ENCODE measurements at places on chromosomes 2 and 18. TPM values are rescaled to one million over a fixed set of nuclear protein-coding genes. Genes with fewer than 3 reads are reported as not detected.

SDC1 gene
- 156 TPM for total RNA-seq

FER1L5 gene
- not detected for total RNA-seq

DNA sequence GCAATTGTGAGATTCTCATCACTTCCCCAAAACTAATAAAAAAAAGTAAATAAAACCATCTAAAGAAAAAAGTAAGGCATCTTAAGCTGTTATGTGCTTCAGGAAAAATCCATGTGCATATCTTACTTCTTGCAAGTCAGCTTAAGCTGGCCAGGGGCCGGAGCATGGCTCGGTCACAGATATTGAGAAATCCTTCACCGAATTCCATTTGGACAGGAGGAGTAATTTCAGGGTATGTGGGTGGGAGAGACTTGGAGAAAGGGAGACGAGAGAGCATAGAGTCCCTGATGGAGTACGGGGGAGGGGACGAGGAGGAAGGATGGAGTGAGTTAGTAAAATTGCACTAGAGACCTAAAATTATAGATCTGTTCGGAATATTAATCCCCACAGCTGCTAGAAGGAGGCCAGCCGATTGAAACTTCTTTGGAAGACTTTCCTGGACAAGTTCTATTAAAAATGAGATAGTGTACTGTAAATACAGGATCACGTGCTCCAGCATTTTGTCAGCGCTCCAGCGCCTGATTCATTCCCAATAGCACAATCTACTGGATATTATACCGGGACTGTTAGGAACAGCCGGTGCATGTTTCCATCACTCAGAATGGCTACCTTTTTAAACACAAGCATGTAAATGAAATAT lies 438.5 kb downstream of the ZNF516 start:
- no peak for DNase-seq
- H3K4me1 ChIP-seq = no peaks in the 10 kb centered on the region
- H3K36me3 ChIP-seq = no peaks in the 10 kb centered on the region
- no peak overlapping the region for H3K27ac ChIP-seq
- no peak overlapping the region for H3K4me3 ChIP-seq

GRCh38 chr2:97706708-97707345 lies 6.5 kb upstream of the ZAP70 start:
- no peaks in the 10 kb centered on the region for H3K27me3 ChIP-seq
- no peaks in the 10 kb centered on the region for H3K4me1 ChIP-seq
- no peak for DNase-seq
- H3K27ac ChIP-seq = no peak overlapping the region
- no peaks in the 10 kb centered on the region for H3K36me3 ChIP-seq

DNA sequence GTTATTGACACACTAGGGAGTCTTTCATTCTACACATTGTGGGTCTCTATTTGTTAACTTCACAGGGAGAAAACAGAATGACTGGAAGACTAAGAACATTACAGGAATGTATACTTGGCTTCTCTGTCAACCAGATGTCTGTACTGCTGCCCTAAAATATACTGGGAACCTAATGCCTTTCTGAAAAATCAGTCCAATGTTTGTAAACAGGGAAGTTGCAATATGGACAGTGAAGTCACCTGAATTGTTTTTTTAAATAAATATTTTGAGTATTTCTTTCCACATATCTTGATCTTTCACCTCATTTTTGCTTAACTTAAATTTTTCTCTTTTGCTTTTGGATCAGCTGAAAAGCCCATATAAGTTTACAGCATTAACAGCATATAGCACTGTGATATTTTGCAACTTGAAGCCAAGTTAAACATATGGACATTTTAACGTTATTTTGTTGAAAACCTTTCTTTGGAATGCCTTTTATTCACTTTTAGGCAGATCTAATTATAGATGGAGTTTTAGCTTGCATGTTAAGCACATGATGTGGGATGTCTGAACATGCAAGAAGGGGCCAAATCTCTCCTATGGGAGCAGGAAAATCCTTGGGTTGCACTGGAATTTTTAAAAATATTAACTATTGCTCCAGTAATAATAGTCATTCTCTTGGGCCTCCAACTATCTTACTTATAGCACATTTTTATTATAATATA lies 137.7 kb upstream of the TWIST2 start:
- DNase-seq = no peak
- H3K4me3 ChIP-seq = no peak overlapping the region
- no peaks in the 10 kb centered on the region for H3K36me3 ChIP-seq
- H3K4me1 ChIP-seq = no peaks in the 10 kb centered on the region
- no peaks in the 10 kb centered on the region for H3K27me3 ChIP-seq
- H3K27ac ChIP-seq = no peak overlapping the region

DNA sequence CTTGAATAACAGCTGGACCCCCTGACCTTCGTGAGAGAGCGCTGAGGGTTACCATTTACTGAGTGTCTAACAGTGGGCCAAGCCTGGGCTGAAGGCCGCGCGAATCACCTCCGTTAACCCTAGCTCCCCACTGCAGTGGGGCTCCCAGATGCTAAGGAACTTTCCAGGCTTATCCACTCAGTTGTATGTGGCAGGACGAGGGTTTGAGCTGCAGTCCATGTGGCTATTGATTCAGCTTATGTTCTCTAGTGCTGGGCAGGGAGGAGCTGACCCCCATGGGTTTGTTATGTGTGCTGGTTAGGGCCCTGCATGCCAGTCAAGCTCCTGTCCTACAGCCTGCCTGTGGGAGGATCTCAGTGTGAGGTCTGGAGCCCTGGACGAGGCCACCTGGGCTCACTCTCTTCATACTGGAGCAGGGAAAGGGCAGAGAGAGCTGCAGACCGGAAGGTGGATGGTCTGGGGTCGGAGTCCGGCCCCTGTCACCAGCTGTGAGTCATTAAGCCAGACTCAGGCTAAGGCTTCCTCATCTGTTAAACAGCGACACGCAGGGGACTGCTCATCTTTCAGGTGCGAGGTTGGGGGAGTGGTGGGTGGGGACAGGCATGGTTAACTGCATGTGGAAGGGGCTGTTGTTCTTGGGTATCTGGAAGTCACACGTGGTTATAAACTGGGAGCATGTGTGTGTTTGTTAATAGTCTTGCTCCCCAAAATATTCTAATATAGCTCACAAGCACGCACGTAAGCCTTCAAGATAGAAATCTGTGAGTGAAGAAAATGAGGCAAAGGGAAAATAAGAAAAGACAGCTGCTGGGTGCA lies 6.6 kb downstream of the PSD4 start:
- DNase-seq = no peak
- no peaks in the 10 kb centered on the region for H3K27me3 ChIP-seq
- H3K36me3 ChIP-seq = no peaks in the 10 kb centered on the region
- H3K4me1 ChIP-seq = no peaks in the 10 kb centered on the region
- H3K4me3 ChIP-seq = no peak overlapping the region

DNA sequence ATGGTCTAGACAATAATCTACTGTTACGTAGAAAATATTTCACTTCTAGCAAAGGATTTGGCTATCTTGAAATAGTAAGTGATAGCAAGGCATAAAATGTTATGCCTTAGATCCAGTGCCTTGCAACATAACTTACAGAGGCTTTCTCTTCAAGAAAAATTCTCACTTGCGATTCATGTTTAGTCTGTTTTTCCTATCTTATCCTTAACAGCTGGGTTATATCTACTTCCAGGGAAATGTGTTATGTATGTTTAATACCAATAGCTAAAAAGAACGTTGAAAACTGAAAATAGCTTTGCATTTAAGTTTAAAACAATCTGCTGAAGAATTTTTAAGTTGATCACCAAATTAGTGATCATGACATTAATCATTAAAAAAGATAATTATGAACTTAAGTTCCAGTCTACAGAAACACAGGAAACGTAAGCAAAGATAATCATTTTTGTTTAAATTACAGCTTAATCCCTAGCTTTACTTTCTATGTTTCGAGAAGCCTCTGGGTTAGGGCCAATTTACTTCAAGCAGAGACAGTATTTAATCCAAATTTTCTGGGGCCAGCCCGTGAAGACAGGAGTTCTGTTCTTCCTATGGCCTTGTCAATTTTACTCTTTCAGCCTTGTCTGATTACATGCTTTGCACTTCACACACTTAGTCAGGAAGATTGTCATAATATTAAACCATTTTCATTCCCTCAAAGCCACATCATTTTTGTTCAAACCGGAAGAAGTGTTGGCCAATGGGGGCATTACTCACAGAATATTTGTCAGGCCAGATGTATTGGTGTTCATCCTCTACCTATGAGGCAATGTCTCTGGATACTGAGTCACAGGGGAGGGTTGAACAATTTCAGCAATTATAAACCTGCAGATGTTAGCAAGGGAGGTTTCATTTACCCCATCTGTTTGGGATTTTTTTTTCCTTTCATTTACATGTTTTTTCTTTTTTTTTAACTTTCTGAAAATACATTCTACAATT lies 1132.9 kb upstream of the ZEB2 start:
- DNase-seq = no peak
- no peak overlapping the region for H3K4me3 ChIP-seq
- H3K4me1 ChIP-seq = no peaks in the 10 kb centered on the region
- no peaks in the 10 kb centered on the region for H3K27me3 ChIP-seq
- H3K27ac ChIP-seq = no peak overlapping the region
- no peaks in the 10 kb centered on the region for H3K36me3 ChIP-seq

DNA sequence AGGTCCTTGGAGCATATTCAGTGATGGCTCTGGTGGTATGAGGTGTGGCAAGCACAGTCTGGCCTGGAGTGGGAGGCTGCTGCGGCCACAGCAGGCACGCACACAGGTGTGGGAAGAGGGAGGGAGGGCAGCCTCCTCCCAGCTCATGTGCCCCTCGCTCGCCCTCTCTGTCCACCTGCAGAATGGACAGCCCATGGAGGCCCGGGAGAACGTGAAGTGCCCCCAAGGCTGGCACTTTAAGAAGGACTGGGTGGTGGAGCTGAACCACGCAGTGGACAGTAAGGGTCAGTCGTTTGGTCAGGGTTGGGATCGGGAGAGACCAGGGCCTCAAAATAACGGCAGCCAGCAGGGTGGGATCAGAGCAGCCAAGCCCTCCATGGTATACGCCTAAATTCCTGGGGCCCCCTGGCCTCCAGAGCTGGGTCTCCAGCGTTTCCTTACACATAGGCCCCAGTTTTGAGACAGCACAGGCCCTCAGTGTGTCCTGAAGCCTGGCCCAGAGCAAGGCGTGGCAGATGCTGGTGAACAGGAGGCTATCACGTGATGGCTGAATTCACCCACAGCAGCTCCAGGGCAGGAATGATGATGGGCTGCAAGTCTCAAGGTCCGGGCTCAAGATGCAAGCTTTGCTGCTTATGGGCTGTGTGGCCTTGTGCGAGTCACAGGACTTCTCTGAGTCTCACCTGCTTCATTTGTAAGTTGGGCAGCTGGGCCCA lies 47.9 kb downstream of the FER1L5 start:
- no peak overlapping the region for H3K4me3 ChIP-seq
- no peaks in the 10 kb centered on the region for H3K27me3 ChIP-seq
- no peaks in the 10 kb centered on the region for H3K36me3 ChIP-seq
- no peak for DNase-seq
- no peak overlapping the region for H3K27ac ChIP-seq
- H3K4me1 ChIP-seq = no peaks in the 10 kb centered on the region

C1QL2 gene
- total RNA-seq = not detected

IL36B gene
- total RNA-seq = not detected

DNA sequence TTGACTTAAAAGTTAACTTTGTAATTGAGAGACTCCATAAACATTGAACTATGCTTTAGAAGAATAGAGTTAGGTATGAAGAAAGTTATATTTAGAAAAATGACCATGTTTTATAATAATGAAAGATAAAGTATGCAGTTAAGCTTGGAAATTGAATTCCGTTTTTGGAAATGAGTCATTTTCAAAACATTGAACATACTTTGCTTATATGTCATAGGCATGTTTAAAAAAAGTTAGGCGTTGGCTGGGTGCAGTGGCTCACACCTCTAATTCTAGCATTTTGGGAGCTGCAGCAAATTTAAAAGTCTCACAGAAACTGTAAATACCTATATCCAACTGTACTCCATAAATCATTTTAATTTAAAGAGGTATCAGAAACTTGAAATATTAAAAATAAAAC lies 607.4 kb downstream of the CBLN2 start:
- no peaks in the 10 kb centered on the region for H3K27me3 ChIP-seq
- H3K36me3 ChIP-seq = no peaks in the 10 kb centered on the region
- DNase-seq = no peak

DNA sequence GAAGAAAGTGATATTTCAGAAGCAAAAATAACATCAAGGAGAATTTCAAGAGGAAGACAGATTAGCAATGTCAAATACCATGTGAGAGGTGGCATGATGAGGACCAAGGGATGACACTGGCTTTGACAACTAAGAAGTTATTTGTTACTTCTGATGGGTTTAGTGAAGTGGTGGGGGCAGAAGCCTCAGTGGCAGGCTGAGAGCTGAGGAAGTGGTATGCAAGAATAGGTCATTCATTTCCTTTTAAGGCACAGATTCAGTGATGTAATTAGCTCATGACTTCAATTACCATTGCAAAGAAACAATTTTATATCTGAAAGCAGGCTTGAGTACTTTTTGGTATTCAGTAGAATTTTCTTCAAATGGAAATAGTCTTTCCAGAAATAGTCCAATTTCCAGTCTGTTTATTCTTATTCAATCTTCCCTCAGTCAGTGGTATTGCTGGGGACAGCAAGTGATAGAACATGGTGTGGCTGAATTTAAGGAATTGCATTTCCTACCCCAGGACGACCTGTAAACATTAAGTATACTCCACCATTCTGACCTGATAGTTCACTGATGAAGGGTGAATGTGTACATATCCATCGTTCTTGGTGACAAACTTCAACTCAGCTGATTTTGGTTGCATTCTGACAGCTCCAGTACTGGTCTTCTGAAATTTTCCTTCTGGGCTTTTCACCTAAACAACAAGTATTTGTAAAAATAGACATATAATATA lies 28.2 kb downstream of the GEMIN6 start:
- no peaks in the 10 kb centered on the region for H3K4me1 ChIP-seq
- no peak overlapping the region for H3K4me3 ChIP-seq
- no peaks in the 10 kb centered on the region for H3K36me3 ChIP-seq

- no peaks in the 10 kb centered on the region for H3K36me3 ChIP-seq
- no peak overlapping the region for H3K27ac ChIP-seq
- H3K4me3 ChIP-seq = no peak overlapping the region
- no peaks in the 10 kb centered on the region for H3K4me1 ChIP-seq
- no peak for DNase-seq
- H3K27me3 ChIP-seq = no peaks in the 10 kb centered on the region
Observed at GRCh38 chr18:66668706-66669105, 64.8 kb upstream of the CDH19 start.

PLCL1 gene
- total RNA-seq = 0.30 TPM

OTOS gene
- not detected for total RNA-seq
